HS-5 (cell line): ENCODE measurements at places on chromosomes 13 and 19.
A peak's percentile ranks its signal among the peaks of the same experiment; 100 is the strongest.

GRCh38 chr13:26601669-26602068 lies 44.2 kb downstream of the WASF3 start:
- no peak for DNase-seq

- DNase-seq: no peak
Observed at GRCh38 chr13:103546271-103546670, 480.1 kb upstream of the SLC10A2 start.

- DNase-seq: no peak
Observed at GRCh38 chr19:16013851-16014840, 62.1 kb upstream of the TPM4 start.

DNA sequence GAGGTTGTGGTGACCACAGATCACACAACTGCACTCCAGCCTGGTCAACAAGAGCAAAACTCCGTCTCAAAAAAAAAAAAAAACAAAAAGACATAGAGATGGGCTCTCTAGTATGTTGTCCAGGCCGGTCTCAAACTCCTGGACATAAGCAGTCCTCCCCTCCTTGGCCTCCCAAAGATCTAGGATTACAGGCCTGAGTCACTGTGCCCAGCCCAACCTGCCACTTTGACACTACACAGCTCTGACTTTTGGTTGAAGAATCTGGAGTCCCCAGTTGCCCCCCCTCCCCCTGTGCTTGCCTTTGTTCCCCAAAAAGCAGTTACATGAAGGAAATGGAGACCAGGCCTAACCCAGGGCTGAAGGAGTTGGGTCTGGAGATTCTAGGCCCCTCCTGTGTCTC lies 12.9 kb downstream of the CARM1 start:
- DNase-seq: peak; percentile 32

GRCh38 chr19:14979476-14980255 lies at the start of gene SLC1A6:
SLC1A6 (minus strand) TSS chr19:14979864; CDS start chr19:14972910, 6,954 bp downstream.
- no peak for DNase-seq

DNA sequence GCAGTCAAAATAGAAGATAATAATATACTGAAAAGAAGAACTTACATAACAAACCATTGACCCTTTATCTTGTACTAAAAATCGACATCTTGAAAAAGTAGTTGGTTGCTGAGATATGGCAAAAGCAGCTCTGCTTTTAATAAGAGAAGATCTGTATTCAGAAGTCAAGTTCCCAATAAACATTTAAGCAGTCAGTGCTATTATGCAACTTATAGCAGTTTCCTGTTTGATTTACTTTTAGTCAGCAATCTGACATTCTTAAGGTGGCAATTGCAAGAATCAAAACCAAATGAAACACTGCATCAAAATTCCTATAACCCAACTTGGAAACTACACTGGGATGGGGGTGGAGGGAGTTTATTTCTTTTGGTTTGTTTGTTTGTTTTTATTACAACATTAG lies 165.5 kb downstream of the TBC1D4 start:
- no peak for DNase-seq

GRCh38 chr13:61128850-61129645 lies 286.6 kb downstream of the PCDH20 start:
- no peak for DNase-seq
